Chondrocyte (in vitro differentiated cells): ENCODE measurements at places on chromosomes 2 and 18. TPM values are rescaled to one million over a fixed set of nuclear protein-coding genes. Genes with fewer than 3 reads are reported as not detected.

DNA sequence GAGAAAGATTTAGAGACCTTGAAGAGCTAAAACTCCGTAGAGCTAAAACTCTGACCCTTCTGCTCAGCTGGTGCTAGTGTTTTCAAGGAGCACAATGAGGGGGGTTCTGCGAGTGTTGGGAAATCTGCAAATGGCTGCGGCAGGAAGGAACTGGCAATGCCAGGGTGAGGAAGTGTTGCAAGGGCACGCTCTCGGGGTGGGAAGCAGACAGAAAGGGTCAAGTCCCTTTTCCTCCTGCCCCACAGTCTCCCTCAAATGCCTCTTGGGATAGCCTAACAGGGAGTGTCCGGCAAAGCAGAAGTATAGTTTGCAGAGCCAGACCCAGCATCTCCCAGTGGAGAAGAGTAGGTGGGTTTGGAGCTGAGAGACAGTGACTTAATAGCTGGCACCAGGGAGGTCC is 60.5 kb downstream of the NCAPH start:
- DNase-seq = peak; percentile 34
- no peaks in the 10 kb centered on the region for H3K36me3 ChIP-seq
- no peaks in the 10 kb centered on the region for H3K4me1 ChIP-seq
- H3K27ac ChIP-seq = no peak overlapping the region
- peaks cover 41% of the 10 kb centered on the region for H3K27me3 ChIP-seq
- no peak overlapping the region for H3K4me3 ChIP-seq

GRCh38 chr2:30930716-30931115 is 123.5 kb upstream of the CAPN13 start:
- H3K27me3 ChIP-seq = no peaks in the 10 kb centered on the region
- no peak overlapping the region for H3K4me3 ChIP-seq
- H3K36me3 ChIP-seq = no peaks in the 10 kb centered on the region
- H3K4me1 ChIP-seq = no peaks in the 10 kb centered on the region
- DNase-seq = peak; percentile 52

- DNase-seq = no peak
- peaks cover 7% of the 10 kb centered on the region for H3K27me3 ChIP-seq
- H3K4me1 ChIP-seq = no peaks in the 10 kb centered on the region
- H3K4me3 ChIP-seq = no peak overlapping the region
- no peak overlapping the region for H3K27ac ChIP-seq
- no peaks in the 10 kb centered on the region for H3K36me3 ChIP-seq
Measured at GRCh38 chr18:2150566-2150965, 420.7 kb downstream of the METTL4 start.

DNA sequence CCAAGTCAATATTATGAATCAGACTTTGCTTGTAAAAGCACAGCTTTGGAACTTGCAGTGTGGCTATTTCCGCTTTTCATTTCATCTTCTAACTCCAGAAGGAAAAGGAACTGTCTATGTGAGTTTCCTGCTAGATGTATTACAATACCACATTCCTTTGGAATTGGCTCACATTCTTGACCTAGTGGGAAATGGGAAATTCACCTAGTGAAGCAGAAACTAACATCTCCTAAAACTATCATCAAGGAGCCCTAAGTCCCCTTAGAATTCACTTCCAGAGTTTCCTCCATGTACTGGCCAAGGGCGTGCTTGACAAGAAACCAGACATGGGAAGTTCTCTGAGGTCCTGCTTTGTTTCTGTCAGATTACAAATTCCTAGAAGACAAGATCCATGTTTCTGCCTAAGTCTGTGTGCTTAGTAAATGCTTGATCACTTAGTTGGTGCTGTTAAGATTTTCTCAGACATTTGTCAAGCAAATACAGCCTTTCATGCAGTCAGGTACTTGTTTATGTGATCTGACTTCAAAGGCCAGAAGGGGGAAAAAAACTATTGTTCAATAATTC is 275.7 kb upstream of the FN1 start:
- peaks cover 2% of the 10 kb centered on the region for H3K36me3 ChIP-seq
- no peak for DNase-seq
- peak overlapping the region; percentile 74 for H3K27ac ChIP-seq
- H3K4me3 ChIP-seq = no peak overlapping the region
- peaks cover 53% of the 10 kb centered on the region for H3K4me1 ChIP-seq

CYTIP gene
- 0.27 to 0.85 TPM in 2 of 3 replicates, not detected in the other for total RNA-seq

- peaks cover 4% of the 10 kb centered on the region for H3K36me3 ChIP-seq
- no peak overlapping the region for H3K27ac ChIP-seq
- H3K4me3 ChIP-seq = no peak overlapping the region
- peaks cover 15% of the 10 kb centered on the region for H3K27me3 ChIP-seq
- no peak for DNase-seq
Measured at GRCh38 chr2:100704711-100705110, 115.2 kb upstream of the NPAS2 start.

DNA sequence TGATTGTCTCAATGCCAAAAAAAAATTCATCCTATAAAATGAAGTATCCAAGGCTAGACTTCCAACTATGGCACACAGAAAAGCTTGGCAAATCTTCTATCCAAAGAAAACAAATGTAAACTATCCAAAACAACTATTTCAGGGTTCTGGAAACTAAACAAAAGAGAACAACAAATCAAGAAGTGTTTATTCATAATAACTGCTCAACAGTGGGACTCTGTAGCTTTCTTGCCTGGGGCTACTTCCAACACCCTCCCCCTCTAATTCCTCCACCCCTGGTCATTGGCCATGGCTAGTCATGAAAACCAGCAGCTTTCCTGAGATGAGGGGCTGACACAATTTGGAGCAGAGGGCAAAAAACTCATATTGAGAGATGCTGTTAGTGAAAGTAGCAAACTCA is 107.0 kb downstream of the EXOC6B start:
- H3K4me1 ChIP-seq = peaks cover 28% of the 10 kb centered on the region
- no peak overlapping the region for H3K4me3 ChIP-seq
- H3K27me3 ChIP-seq = no peaks in the 10 kb centered on the region
- DNase-seq = no peak
- H3K36me3 ChIP-seq = peaks cover 16% of the 10 kb centered on the region
- H3K27ac ChIP-seq = no peak overlapping the region

DNA sequence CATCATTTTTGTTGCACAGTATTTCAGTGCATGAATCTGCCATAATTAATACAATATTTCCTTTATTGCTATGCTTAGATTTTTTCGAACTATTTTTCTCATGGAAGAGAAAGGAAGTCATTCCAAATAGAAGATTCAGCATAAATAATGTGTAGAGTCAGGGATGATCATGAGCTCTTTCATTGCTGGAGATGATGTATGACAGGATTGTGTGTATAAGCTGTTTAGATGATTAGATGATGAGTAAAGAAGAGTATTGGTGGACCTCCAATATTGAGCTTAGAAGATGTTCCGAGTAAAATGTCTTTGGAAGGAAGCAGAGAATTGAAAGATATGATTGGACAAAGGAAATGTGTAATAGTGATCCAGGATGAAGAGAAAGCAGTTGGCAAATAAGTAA is 364.5 kb downstream of the PARD3B start:
- H3K27me3 ChIP-seq = no peaks in the 10 kb centered on the region
- H3K4me3 ChIP-seq = no peak overlapping the region
- H3K4me1 ChIP-seq = peaks cover 10% of the 10 kb centered on the region

- H3K27me3 ChIP-seq = no peaks in the 10 kb centered on the region
- H3K4me1 ChIP-seq = peaks cover 26% of the 10 kb centered on the region
- no peak overlapping the region for H3K27ac ChIP-seq
- no peak overlapping the region for H3K4me3 ChIP-seq
- no peaks in the 10 kb centered on the region for H3K36me3 ChIP-seq
- no peak for DNase-seq
Measured at GRCh38 chr18:25370391-25370790, 18.4 kb upstream of the ZNF521 start.

GRCh38 chr2:206846981-206847834 is 81.8 kb downstream of the FASTKD2 start:
- H3K4me3 ChIP-seq = no peak overlapping the region
- no peaks in the 10 kb centered on the region for H3K4me1 ChIP-seq
- no peak overlapping the region for H3K27ac ChIP-seq
- H3K36me3 ChIP-seq = no peaks in the 10 kb centered on the region
- no peak for DNase-seq
- no peaks in the 10 kb centered on the region for H3K27me3 ChIP-seq

FER1L5 gene
- not detected in 3 replicates for total RNA-seq

TMEM37 gene
- 0.36 to 1.1 TPM (median 0.77 TPM) in 3 replicates for total RNA-seq

XDH gene
- total RNA-seq = 0.12 to 0.23 TPM (median 0.17 TPM) in 3 replicates

TAF4B gene
- total RNA-seq = 1.7 to 2.2 TPM (median 2.0 TPM) in 3 replicates

- peaks cover 13% of the 10 kb centered on the region for H3K27me3 ChIP-seq
- DNase-seq = no peak
- no peaks in the 10 kb centered on the region for H3K4me1 ChIP-seq
- H3K4me3 ChIP-seq = no peak overlapping the region
- peaks cover 2% of the 10 kb centered on the region for H3K36me3 ChIP-seq
Measured at GRCh38 chr2:67234440-67234839, 162.7 kb upstream of the ETAA1 start.

PPM1B gene
- total RNA-seq = 31.9 to 32.6 TPM (median 32.5 TPM) in 3 replicates

DNA sequence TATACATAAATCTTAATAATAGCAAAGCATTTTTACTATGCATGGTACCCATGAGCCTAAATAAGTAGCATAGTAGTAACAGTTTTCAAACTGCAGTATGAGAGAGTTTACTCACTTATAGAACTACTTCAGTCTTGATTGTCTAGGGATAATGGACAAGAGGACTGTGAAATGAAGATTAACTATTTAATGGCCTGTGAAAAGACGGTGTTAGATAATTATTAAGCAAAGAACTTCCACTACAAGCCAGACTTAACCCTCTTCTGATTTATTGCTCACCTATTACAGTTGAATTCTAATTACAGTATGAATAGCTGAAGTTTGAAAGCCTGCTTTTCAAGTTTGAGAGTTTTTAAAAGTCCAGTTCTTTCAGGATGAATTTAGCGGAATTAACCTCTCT is 18.9 kb downstream of the PIK3C3 start:
- peaks cover 26% of the 10 kb centered on the region for H3K4me1 ChIP-seq
- H3K36me3 ChIP-seq = peaks cover 10% of the 10 kb centered on the region
- H3K27me3 ChIP-seq = no peaks in the 10 kb centered on the region
- H3K4me3 ChIP-seq = no peak overlapping the region
- no peak overlapping the region for H3K27ac ChIP-seq
- DNase-seq = no peak

DNA sequence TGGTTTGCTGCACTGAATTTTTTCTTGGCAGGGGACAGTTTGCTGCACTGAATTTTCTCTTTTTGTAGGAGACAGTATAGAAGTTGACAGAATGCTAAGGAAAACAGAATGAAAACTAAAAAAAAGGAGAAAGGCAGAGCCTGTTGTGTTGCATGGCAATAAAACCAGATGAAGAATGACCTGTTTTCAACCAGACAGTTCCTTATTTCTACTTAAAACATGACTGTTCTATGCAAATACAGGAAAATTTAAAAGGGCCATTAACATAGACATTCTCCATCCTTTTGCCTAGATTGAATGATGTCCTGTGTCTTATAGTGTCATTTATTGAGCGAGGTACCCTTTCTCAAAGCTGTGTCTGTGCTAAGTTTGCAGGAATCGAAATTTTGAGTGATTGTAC is 33.3 kb downstream of the ABI2 start:
- no peak overlapping the region for H3K4me3 ChIP-seq
- H3K27ac ChIP-seq = peak overlapping the region; percentile 6
- peaks cover 10% of the 10 kb centered on the region for H3K4me1 ChIP-seq
- H3K27me3 ChIP-seq = no peaks in the 10 kb centered on the region

DNA sequence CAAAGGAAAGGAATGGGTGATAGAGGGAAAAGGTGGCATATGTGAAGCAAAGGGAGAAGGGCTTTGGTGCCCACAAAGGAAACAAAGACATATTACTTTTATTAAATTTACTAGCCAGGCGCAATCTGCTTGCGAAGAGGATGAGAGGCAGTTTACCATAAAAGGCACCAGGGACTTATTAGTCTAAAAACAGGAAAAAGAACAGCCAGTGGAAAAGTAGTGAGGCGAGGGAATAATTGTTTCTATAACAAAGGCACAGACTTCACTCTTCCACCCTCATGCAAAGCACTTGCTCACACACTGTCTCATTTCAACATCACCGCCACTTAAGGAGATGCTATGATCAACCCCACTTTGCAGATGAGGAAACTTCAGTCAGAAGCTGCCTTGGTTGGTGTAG is 210.5 kb downstream of the ALPK2 start:
- peaks cover 12% of the 10 kb centered on the region for H3K27me3 ChIP-seq
- H3K4me1 ChIP-seq = peaks cover 20% of the 10 kb centered on the region
- DNase-seq = no peak

GRCh38 chr2:174499371-174499770 is 12.5 kb upstream of the GPR155 start:
- H3K36me3 ChIP-seq = no peaks in the 10 kb centered on the region
- H3K27me3 ChIP-seq = peaks cover 2% of the 10 kb centered on the region
- H3K4me3 ChIP-seq = no peak overlapping the region

- no peaks in the 10 kb centered on the region for H3K4me1 ChIP-seq
- H3K27ac ChIP-seq = no peak overlapping the region
- no peaks in the 10 kb centered on the region for H3K27me3 ChIP-seq
- peaks cover 10% of the 10 kb centered on the region for H3K36me3 ChIP-seq
- no peak overlapping the region for H3K4me3 ChIP-seq
Measured at GRCh38 chr18:36843784-36844183, 14.9 kb downstream of the KIAA1328 start.
